ENCODE measurements at places on chromosomes 5 and 9.
A peak's percentile ranks its signal among the peaks of the same experiment; 100 is the strongest.

- DNase-seq = peak; percentile 70
These were observed 26.3 kb downstream of the PTGES start for GRCh38 chr9:129726322-129727160.

GRCh38 chr9:32716955-32717543, 66.3 kb upstream of the TMEM215 start:
- DNase-seq = no peak

DNA sequence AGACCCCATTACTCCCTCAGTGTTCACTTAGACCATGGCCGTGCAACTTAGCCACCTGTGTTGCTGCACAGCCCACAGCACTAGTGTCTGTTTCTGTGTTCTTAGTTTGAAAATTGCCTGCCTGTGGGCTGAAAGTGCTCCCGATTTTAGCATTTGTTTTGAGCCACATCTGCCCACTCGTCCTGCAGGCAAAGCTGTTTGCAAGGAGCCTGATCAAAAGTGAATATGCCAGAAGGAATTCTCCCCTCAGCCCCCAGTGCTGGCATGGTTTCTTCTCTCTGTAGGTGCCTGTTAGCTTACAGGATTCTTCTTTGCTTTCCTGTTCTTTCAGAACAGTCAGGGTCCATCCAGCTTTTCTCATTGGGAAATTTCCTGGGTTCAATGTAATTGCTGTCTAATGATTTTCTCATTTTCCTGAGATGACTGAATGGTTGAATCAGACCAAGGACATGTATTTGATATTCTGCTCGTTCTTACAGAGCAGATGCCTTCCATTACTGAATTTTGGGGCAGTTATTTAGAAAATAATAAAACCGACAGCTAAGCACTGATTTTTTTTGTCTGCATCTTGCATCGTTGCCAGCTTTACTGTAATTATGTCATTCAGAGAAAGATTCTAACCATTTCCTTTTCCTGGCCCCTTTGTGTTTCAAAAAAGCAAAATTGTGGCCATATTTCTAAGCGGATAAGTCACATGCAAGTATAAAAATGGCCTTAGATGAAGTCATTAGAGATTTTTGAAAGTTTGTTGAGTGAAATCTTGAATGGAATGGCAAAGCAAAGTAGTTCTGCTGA, 111.1 kb upstream of the CKMT2 start:
- DNase-seq = no peak

GRCh38 chr5:118009741-118010297, 978.5 kb downstream of the DTWD2 start:
- no peak for DNase-seq

GRCh38 chr5:180160215-180160614, 48.8 kb downstream of the RASGEF1C start:
- no peak for DNase-seq

DNA sequence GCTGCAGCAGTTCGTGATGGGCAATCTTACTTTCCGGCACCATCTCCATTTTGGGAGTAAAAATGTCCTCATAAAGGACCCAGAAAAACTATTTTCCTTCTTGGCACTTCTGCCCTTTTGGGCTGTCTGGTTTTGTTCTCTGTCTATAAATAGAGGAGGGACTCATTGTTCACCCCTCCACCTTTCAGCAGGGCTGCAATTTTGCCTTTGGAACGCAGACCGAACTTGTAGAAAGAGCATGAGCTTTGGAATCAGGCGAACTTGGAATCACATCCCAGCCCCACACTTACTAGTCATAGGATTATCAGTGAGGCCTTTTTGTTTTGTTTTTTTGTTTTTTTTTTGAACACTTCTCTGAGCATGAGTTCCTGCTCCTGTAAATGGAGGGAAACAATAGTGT, 178.1 kb upstream of the IL12B start:
- no peak for DNase-seq

- no peak for DNase-seq
These were observed 58.1 kb downstream of the MARCHF3 start for GRCh38 chr5:126972062-126972895.

DNA sequence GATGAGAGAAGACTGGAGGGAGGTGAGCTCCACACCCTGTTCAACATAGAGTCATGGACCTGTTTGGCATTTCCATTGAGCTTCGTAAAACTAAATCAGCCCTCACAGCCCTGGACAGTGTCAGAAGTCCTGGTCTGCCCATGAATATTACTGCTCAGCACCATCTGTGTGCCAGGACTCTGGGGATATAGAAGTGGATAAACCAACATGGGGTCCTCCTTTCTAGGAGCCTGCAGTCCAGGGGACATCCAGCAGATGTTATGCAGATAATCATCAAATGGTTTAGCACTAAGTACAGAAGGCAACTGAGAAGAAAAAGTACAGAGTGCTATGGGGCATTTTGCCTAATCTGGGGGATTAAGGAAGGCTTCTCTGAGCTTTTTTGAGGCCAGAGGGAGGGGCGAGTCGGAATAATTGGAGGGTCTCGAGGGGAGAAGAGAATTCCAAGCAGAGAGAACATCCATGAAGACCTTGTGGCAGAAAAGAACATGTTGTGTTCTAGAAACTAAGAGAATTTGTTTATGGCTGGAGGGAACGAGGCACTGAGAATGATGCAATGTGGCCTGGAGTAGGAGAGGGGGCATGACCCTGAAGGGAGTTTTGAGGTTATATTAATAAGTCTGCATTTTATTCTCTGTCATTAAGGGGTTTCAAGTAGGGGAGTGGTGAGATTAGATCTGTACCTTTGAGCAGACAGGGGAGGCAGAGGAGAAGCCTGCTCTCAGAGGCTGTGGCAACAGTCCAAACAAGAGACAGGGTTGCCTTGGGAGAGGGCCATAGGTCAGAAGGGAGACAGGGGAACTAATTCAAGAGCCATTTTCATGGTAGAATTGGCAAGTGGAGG, 63.5 kb upstream of the SLC2A8 start:
- peak; percentile 57 for DNase-seq
